Thoracic aorta (tissue), 2 donors: ENCODE measurements at places on chromosomes 1 and 21.

- H3K4me3 ChIP-seq, result no peak overlapping the region
- H3K36me3 ChIP-seq, result peaks cover 10% of the 10 kb centered on the region
- no peak for DNase-seq
- H3K4me1 ChIP-seq, result peaks cover 76% of the 10 kb centered on the region
- H3K27ac ChIP-seq, result no peak overlapping the region
- H3K27me3 ChIP-seq, result no peaks in the 10 kb centered on the region
These were observed 4.5 kb downstream of the ADARB1 start for GRCh38 chr21:45078877-45079281.

GRCh38 chr1:17773591-17774326 is 18.6 kb downstream of the ACTL8 start:
- H3K4me1 ChIP-seq, result no peaks in the 10 kb centered on the region
- no peaks in the 10 kb centered on the region for H3K27me3 ChIP-seq
- DNase-seq, result no peak
- H3K36me3 ChIP-seq, result no peaks in the 10 kb centered on the region
- H3K27ac ChIP-seq, result no peak overlapping the region
- no peak overlapping the region for H3K4me3 ChIP-seq

GRCh38 chr1:92862605-92863004 is 30.8 kb downstream of the RPL5 start:
- H3K4me3 ChIP-seq, result no peak overlapping the region
- no peak for DNase-seq
- no peaks in the 10 kb centered on the region for H3K4me1 ChIP-seq
- H3K27ac ChIP-seq, result no peak overlapping the region
- H3K36me3 ChIP-seq, result no peaks in the 10 kb centered on the region

DNA sequence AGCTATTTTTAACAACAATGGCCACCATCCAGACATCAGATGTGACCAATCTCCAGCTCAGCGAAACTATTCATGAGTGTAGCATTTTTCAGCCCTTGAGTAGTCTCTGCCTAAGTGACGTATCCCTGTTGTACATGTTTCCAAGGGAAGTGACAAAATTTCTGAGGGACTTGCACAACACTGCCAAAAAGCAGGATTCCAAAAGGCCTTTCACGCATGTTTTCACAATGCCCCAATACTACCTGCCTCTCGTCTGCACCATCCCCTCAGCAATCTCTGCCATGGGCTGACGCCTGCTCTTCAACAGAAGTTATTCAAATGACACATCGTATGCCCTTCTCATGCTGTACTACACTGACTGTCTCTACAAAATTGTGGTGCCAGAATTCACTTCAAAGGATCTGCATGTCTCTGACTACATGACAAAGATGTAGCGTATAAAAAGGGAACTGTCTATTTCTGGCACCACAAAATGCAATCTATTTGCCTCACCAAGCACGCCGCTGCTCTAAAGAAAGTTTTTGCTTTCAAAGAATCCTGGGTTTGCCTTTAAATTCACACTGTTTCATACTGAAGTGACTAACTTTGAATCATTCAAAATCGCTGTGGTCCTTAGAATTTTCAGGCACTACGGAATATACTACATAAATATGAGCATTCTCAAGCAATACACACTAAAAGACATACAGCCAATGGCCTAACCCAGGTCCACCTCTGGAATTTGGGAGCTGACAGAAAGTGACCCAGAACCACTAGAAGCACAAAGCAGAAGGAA is 32.9 kb downstream of the JAK1 start:
- peaks cover 22% of the 10 kb centered on the region for H3K4me1 ChIP-seq
- peak overlapping the region; percentile 38 for H3K4me3 ChIP-seq
- peak; percentile 27 for DNase-seq
- no peaks in the 10 kb centered on the region for H3K36me3 ChIP-seq

GRCh38 chr1:233033361-233033760 is 83.0 kb downstream of the NTPCR start:
- no peak for DNase-seq
- H3K4me1 ChIP-seq, result no peaks in the 10 kb centered on the region
- no peaks in the 10 kb centered on the region for H3K36me3 ChIP-seq
- H3K27ac ChIP-seq, result no peak overlapping the region
- no peak overlapping the region for H3K4me3 ChIP-seq

DNA sequence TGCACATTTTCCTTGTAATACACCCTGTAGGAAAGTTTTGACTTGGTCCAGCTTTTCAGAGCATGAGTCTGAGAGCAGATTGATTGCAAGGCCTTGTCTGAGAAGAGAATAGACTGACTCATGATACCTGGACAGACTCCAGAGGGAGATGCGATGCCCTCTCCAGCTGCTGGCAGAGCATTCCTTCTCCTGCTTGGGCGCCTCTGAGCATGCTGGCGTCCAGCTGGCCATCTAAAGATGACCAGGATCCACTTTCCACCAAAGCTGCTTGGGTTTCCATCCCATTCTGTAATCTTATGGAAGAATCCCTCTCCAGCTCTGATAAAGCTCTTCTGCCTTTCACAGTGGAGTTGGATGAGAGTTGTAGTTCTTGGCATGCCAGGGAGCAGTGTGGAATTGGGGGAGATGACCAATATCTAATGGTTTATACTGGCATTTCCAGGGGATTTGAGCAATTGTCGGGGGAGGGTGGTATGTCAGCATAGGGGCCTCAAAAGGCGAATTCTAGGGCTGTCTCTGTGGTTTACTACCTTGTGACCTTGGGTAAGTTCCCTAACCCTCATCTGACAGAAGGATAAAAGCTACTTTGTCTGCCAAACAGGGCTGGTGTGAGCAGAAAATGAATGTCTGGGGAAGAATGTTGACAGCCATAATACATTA is 19.5 kb downstream of the SZRD1 start:
- H3K27ac ChIP-seq, result peak overlapping the region; percentile 81
- H3K4me1 ChIP-seq, result peaks cover 74% of the 10 kb centered on the region
- no peak for DNase-seq

DNA sequence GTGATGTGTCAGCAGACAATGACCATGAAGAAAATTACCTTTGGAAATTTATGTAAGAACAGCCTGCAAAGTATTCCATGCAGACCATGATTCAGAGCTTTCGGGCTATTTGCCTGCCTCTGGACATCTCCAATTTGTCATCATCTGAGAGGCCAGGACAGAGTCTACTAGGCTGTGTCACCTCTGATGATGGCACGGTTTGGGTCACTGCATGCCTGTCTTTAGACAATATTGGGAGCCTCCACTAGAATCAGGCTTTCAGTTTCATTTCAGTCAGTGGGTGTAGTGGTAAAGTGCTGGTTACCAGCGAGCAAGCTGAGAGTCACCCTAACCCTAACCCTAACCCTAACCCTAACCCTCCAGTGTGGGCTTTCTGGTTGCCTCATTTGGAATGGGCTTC is 80.8 kb downstream of the KCNJ6 start:
- H3K4me1 ChIP-seq, result no peaks in the 10 kb centered on the region
- H3K27ac ChIP-seq, result no peak overlapping the region
- H3K4me3 ChIP-seq, result no peak overlapping the region
- H3K27me3 ChIP-seq, result no peaks in the 10 kb centered on the region

DNA sequence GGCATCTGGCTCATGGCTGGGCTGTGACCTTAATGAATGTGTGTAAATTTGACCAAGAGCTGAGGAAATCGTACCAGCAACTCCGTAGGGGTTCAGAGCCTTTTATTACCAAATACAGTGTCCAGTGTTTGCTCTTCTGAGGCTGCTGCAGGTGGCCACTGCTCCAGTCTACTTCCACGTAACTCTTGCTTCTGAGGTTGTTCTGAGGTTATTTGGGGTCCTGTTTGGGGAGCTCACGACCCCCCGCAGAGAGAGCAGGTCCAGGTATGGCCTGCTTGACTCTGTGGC is 33.6 kb downstream of the MAN1C1 start:
- no peaks in the 10 kb centered on the region for H3K27me3 ChIP-seq
- DNase-seq, result no peak
- H3K36me3 ChIP-seq, result no peaks in the 10 kb centered on the region
- H3K4me3 ChIP-seq, result no peak overlapping the region
- H3K27ac ChIP-seq, result no peak overlapping the region

- H3K36me3 ChIP-seq, result no peaks in the 10 kb centered on the region
- H3K4me3 ChIP-seq, result no peak overlapping the region
- no peaks in the 10 kb centered on the region for H3K27me3 ChIP-seq
- H3K27ac ChIP-seq, result no peak overlapping the region
- no peak for DNase-seq
These were observed 290.9 kb downstream of the SIPA1L2 start for GRCh38 chr1:232339073-232339472.
